Activated CD8-positive, alpha-beta memory T cell treated with anti-CD3 and anti-CD28 coated beads for 1 hour (primary cell): ENCODE measurements at places on chromosomes 3 and 15.

GRCh38 chr15:98394546-98394945, 253.8 kb upstream of the IGF1R start:
- no peak for DNase-seq

- no peak for DNase-seq
Observed at GRCh38 chr3:158776531-158776930, 25.3 kb upstream of the MFSD1 start.

DNA sequence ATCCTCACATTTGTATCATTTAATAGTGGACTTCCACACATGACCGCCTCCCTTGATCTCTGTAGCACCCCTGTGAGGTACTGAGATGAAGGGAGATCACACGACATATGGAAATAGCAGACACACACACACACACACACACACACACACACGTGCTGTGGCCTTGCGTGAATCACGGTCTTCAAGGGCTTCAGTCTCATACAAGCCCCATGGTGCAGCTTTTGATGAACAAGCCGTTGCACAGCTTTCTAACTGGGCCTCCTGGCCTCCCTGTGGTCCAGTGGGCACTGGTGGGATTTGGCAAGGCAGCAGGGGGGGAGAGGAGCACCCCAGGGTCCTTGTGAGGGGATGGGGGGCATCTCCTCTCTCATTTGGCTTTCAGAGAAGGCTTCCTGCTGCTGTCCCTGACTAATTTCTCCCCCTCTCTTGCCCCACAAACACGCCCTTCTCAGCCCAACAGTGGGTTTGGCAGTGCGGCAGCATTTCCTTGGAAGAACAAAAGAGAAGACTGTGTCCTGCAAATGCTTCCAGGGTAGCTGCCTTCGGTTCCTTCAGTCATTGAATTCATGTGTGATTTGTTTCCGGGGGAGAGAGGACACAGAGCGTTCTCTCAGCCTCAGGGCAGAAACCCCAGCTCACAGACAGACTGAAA, 98.7 kb downstream of the SMAD6 start:
- no peak for DNase-seq

DNA sequence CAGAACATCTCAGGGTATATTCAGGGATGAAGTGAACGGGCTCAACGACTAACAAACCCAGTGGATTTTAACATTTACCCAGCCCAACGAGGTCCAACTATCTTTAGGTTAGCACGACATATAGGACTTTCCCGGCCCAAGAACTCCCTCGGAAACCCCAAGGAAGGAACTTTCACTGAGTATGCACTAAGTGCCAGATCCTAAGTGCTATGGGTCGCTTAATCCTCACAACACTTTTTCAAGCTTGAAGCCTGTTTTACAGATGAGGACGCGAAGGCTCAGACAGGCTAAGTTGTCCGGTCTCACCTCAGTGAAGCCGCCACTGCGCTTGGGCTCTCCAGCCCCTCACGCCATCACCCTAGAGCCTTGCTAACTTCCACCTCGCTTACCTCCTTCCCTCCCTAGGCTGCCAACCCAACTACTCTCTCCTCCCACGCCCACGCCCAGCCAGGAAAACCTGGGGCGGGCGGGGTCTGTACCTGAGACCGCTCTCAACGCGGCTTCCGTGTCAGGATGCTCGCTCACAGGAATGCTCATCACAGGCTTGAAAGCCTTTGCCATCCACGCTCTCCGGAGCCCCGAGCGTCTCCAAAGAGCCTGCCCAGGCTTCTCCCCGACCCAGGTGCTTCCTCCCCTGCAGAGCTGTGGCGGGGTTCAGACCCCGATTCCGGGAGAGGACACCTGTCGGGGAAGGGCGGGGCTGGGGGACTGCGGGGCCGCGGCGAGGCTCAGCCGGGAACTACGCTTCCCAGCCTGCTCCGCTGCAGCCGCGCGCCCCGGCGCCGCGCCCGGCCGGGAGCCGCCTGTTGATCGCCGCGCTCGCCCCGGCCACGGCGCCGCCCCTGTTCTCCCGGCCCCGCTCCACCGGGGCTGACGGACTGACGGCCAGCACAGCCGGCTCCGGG, at the start of gene TMOD2:
TSS of gene TMOD2 (plus strand) at position 806 of the 905 bp plus-strand sequence. CDS start 14,845 bp downstream, outside the sequence.
- DNase-seq, result no peak

GRCh38 chr15:65956307-65956706, 87.0 kb downstream of the RAB11A start:
- DNase-seq, result no peak

DNA sequence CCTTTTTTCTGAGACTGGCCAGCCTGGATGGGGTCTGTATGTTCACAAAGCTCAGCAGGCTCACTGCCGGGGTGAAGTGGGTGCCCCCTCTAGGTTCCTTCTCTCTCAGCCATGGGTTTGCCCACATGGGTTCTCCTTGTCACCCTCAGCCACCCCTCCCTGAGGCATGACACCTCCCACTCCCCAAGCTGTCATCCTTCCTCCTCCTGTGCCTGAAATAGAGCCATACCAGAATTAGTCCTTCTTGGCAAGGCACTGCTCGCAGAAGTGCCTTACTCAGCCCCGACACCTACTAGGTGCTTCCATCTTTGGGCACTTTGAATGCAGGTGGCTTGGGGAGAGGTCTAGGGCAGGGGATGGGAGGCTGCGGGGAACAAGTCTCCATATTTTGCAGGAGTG, 62.9 kb upstream of the SEC13 start:
- DNase-seq, result no peak

DNA sequence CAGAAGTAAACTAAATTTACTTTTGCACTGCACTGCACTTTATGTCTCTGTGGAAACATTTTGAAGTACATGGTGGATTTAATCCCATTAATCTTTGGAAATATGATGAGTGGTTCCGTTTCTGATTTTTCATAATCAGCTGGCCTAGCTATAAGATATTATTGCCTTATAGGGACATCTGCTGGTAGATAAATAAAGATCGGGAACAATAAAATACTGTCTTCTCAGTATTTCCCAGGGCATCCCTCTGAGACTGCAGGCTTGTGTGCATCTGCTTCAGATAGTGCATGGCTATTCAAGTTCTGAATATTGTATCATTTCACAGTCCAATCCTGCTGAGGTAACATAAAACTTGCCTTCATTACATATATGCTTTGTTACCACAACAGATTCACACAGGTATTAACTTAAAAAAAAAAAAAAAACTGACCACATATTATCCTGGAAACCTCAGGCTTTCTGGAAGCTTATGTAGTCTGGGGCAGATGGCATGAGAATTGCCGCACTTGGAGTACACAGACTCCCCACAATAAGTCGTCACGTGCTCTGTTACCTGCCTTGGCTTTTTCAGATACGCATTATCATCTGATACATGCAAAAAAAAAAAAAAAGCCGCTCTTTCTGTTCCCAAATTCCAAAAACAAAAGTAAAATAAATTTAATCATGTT, 330.8 kb upstream of the AGTR1 start:
- DNase-seq, result no peak

DNA sequence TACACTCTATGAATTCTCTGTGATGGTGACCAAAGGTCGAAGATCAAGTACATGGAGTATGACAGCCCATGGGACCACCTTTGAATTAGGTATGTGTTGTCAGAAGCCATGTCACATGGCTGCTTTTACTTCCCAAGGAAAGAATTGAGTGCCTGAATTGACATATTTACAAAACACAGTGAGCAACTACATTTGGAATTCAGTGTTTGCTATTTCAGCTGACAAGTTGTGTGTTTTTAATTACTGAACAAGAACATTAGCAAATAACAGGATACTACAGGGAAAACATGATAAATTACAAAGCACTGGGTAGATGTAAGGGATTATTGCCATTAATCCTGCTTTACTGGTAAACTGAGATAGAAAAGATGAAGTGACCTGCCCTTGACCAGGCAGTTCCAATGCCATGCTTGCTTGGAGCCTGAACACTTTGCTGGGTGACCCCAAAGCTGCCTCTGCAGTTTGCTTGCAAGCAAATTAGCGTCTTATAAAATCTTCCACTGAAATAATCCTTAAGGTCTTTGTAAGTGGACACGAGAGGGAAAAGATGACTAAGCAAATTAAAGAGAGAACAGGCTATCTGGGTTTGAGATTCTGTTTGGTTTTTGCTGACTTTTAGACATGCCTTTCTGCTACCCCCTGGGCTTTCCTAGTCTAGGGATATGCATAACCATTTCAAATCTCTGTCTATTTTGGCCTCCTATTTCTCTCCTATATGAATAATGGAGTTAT, 98.2 kb downstream of the HCN4 start:
- DNase-seq, result no peak

DNA sequence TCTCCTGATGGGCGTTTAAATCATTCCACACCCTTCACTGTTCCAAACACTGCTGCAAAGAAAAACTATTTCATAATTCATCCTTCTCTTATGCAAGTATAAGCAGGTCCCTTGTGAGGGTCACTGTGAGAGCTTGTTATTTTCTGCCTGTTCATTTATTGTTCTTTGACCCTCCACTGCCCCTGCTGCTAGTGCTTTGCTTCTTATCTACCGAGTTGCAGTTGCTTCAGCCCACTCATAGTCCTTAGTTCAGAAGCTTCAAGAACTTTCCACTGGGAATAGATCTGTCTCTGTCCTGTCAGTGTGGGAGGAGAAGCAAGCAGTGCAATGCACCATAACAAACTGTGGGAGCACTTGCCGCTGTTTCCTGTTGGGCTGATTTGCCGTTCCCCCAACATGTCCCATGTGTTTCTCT, 39.8 kb downstream of the RIOX2 start:
- no peak for DNase-seq

DNA sequence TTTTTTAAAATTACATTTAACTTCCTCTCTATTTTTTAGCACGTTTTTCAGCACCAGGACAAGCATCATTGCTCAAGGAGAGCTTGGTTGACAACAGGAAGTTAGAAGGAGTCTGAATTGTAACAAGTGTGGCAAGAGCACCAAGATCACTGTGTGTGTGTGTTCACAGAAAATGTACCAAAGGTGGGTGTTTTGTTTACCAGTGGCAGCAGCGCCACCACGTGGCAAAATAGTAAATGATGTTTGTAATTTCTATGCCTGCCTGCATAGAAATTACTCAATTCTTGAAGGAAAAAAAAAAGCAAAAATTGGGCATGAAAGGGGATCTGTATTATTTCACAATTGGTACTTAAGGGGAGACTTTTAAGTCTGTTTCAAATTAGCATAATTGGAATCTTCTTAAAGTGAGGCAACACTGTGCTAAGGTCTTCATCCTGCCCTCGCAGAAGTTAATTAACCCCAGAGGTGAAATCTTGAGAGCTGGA, 7.4 kb upstream of the U2SURP start:
- no peak for DNase-seq

- no peak for DNase-seq
Observed at GRCh38 chr3:187713504-187713903, 11.1 kb upstream of the RTP2 start.

- DNase-seq, result no peak
Observed at GRCh38 chr15:43922021-43922420, 95.2 kb downstream of the WDR76 start.

DNA sequence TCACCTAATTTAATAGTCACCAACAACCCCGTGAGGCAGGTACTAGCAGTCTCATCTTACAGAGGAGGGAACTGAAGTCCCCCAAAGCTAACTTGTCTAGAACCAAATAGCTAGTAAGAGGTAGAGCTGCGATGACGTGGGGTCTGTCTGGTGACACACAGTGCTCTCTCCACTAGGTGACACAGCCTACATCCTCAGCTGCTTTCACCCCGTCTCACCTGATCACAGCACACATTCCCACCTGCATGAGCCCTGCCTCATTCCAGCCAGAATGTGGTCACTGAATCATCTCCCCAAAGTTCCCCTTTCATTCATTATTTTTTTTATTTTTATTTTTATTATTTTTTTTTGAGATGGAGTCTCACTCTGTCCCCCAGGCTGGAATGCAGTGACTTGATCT, 21.3 kb upstream of the MAGEF1 start:
- DNase-seq, result no peak

DNA sequence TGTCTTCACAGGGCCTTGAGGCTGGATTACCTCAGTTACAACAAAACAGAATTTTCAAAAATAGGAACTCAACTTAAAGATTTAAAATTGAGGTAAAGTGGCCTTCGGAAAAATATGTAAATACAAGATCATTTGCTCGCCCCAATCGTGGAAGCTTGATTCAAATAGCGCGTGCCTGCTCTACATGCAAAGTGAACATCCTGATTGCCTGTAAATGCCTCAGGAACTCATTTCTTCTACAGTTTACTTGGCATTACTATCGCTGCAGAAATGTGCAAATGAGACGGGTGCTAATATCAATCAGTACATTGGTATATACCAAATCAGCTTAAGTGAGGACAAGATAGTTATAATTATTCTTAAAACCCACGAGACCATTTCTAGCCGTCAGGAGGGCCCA, 159.2 kb downstream of the XXYLT1 start:
- no peak for DNase-seq

DNA sequence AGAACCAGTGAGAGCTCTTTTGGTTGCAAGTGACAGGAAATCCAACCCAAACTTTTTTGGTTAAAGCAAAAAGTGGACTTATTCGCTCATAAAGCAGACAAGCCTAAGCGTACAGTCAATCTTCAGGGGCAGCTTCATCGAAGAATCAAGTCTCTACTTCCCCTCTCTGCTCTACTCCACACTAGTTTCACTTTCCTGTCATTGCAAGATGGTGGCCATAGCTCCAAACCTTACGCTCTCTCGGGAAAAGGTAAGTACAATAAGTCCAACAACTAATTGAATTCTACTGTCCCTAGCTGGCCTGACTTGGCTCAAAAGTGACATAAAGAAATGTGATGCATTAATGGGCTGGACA, 24.9 kb upstream of the ZNF710 start:
- no peak for DNase-seq

DNA sequence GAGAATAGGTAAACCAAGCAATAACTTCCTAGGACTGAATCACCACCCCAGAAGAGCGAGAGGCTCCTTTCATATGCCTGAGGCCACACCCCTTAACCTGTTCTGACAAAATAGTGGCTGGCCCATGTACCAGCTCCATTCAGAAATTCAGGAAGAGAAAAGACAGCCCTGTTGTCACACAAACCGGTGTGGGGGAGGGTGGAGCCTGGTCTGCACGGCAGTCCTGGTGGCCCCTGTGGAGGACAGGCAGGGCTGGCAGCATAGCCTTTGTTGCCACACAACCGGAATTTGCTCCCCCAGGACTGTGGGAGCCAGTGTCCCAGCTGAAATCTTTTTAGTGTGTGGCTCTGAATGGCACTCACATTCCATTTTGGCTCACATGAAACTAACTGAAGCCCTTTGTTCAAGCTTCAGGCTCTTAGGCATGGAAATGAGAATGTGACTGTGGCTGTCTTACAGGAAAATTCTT, 23.8 kb downstream of the RLBP1 start:
- DNase-seq, result no peak

DNA sequence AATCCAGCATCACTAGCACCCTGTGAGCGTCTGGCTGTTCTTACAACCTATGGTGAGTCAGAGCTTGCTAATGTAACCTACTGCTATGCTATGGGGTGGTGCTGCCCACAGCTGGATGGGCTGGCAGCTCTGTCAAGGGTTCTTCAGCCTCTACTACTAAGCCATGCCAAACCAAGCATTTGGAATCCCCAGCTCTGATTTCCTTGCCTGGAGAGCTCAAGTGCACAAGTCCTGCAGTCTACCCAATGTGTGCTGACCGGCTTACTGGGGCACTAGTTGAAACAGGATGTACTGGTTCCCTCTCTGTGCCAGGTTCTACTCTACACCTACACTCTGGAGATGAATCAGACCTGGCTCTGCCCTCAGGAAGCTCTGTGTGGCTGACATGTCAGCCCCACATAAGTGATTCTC, 4.2 kb downstream of the TEX264 start:
- no peak for DNase-seq
